ELF-1 (cell line): ENCODE measurements at places on chromosomes 7 and 10.
A peak's percentile ranks its signal among the peaks of the same experiment; 100 is the strongest.

DNA sequence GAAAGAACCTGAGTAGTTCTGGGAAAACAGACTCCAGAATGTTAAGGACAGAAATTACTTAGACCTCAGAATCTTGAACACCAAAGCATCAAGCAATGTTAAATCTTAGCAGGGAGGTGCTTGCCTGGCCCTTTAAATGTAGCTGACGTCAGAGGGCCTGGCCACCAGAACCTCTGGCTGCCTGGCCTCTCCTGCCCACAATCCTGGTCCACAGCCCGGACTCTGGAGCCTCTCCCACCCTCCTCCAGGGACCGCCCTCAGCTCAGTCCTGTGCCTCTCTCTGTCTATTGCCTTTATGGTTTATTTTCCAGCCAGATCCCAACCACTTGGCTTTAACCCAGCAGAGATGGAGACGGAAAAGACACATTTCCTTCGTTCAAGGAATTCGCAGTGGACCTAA, 42.2 kb upstream of the EGR2 start:
- peak; percentile 7 for DNase-seq

GRCh38 chr7:6615723-6616555, 529 bp downstream of the ZNF853 start:
- no peak for DNase-seq

- DNase-seq: peak; percentile 67
These were observed at the start of gene HOXA11 for GRCh38 chr7:27185013-27185853. Gene HOXA11 (minus strand): TSS chr7:27185232. CDS start chr7:27185144, 88 bp downstream.

- DNase-seq: no peak
These were observed 40.2 kb downstream of the VWA2 start for GRCh38 chr10:114279289-114279688.

DNA sequence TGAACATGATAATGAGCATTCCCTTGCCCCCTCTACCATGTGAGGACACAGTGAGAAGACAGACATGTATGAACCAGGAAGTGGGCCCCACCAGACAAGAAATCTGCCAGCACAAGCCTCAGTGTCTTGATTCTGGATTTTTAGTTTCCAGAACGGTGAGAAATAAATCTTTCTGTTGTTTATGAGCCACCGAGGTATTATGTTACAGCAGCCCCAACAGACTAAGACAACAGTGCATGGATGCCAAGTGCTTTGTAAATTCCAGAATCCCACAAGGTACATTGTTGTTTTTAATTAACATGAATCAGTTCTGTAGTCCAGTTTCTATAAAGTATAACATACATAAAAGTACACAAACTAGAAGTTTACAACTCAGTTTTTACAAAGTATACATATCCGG, 162.2 kb downstream of the ARHGAP21 start:
- no peak for DNase-seq

GRCh38 chr10:42990016-42990720, 86.7 kb upstream of the RET start:
- DNase-seq: no peak

GRCh38 chr10:121640266-121640665, 42.0 kb upstream of the FGFR2 start:
- DNase-seq: no peak

- DNase-seq: no peak
These were observed 63.6 kb downstream of the ANKRD7 start for GRCh38 chr7:118288098-118288497.

GRCh38 chr10:124494046-124494807, 32.6 kb downstream of the LHPP start:
- DNase-seq: no peak

GRCh38 chr7:5605775-5606634, 175.5 kb downstream of the RNF216 start:
- DNase-seq: peak; percentile 7

DNA sequence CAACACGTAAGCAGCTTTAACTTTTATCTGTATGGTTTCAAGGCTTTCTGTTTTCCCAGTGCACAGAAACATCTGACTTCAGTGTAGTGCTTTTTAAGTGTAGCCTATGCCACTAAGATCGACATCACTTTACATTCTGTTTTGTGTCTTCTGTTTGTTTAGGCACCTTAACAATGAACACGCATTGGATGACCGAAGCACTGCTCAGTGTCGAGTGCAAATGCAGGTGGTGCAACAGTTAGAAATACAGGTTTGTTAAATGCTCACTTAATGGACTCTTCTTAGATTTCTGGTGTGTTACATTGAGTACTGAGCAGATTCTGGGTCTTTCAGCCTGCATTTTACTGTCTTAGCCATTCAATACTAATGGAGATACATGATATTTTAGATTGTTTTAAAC, 237.4 kb downstream of the FOXP2 start:
- DNase-seq: no peak

DNA sequence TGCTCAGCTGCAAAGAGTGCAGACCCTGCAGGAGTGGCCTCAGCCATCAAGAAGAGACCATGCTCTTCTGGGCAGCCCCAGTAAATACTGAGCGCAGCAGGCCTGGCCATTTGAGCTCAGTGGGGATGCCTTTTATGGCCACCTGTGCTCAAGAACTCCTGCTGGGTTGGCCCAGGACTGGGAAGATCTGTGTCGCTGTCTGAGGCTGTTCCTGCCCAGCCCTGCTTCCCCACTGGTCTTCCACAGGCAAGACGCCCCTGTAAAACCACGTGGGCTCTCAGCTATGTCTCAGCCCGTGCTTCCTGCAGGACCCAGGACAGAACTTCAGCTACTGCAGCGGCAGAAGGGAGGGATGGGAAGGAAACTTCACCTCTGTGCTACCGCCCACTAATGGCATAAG, 10.5 kb upstream of the PPIF start:
- peak; percentile 75 for DNase-seq

GRCh38 chr7:504221-505111, 15.2 kb downstream of the PDGFA start:
- no peak for DNase-seq

GRCh38 chr7:34096198-34096651, 190.9 kb downstream of the BMPER start:
- DNase-seq: no peak

- DNase-seq: no peak
These were observed 5.7 kb upstream of the MKRN1 start for GRCh38 chr7:140484951-140485499.

DNA sequence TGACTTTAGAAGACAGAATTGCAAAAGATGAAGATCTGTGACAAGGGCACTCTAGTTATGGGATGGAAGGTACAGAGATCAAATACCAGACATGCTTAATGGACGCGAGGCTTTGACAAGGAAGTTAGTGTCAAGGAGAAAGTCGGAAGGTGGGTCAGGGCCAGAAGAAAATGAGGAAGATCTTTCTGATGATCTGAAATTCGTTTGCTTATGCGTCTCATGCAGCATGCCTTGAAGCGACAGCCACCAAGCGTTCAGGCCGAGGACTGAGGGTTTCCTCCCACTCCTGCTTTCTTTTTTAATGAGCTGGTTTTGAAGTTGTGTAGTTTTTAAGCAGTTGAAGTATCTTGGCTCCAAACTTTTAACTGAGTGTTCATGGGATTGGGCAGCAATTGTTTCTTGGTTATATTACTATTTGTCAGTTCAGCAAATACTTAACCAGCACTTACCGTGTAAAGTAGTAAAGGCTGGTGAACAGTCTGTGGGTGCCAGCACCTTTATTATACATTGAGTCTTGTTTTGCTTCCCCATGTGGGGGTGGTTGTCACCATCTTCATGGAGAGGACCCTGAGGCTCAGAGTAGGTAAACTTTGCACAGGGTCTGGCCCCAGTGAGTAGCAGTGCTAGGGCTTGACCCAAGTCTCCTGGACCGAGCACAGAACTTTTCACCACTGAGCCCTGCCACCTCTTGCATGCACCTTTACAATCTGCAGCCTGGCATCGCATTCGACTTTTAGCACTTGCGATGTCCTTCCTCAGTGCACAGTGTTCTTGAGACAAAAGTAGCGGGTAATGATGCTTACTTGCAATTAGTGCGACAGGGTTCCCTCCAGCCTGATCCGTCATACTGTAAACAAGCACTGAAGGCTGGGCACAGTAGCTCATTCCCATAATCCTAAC, 14.3 kb upstream of the BHLHA15 start:
- no peak for DNase-seq

DNA sequence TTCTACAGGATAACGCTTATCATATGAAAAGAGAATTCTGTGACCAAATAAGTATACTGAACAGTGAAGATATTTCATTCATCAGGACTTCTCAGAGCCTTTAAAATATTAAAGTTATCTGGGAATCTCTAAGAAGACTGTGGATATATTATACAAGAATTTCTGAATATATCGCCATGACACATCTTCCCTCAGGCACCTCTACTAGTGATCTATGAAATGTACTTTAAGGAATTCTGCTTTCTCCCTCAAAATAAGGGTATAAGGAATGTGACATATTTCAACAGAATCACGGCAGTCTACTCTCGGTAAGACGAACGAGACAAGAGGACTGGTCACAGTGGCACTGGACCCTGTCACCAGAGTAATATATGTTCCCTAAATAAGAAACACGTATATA, 504.2 kb upstream of the PHF14 start:
- DNase-seq: no peak

GRCh38 chr7:90850471-90850870, 254.3 kb downstream of the CDK14 start:
- DNase-seq: no peak

- no peak for DNase-seq
These were observed 125.8 kb downstream of the RALA start for GRCh38 chr7:39749177-39749576.
